ENCODE measurements at places on chromosomes 3 and 15.

DNA sequence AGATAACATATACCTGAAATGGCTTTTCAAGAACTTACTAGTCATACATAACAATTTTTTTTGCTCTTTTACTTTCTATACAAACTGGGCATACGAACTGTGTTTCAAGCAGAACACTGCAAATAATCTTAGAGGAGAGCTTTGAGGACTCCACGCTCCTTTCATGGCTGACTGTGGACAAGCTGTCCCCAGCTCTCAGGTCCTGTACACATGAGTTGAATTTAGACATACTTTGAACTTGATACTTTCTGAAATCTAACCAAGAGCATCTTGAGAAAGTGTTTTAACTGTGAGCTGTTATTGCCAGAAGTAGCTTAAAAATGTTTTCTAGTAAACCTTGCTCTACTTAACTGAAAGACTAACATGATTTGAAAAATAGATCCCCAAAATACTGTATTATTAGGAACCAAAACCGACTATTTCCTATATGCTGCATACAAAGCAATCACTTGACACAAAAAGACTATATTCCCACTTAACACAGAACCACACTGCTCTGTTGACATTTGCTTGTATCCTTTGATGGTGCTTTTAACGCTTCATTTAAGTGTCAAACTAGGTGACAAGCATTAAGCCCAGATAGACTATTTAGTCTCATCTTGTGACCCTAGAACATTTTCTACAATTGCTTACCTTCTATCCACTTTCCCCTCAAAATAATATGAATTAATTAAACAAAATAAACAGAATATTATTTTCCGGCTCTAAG, 755.8 kb downstream of the ROBO1 start:
- DNase-seq: no peak

DNA sequence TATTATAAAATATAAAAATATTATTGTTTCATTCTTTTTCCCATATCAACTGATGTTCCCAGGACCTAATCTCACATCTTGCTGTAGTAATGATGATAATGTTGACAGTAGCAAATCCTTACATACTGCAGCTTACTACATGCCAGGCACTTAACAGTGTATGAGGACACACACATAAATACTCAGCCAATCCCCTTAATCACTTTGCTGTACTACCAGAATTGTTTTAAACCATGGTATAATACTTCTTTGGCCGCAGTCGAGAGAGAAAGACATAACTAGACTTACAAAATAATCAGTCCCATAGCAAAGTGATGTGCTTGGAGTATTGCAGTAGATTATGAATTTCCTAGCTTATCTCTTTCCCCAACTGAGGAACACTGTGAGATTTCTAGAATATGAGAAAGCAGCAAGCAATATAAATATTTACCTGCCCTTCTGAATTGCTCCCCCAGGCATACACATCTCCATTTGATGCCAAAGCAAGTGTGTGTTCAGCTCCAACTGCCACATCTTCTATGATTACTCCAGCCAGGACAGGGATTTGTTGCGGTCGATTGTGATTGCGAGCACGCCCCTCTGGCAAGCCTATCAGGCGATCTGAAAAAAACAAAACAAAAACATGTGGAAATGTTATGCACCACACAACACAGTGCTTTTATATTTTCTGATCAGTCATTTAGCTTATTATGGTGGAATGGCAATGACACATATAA, 33.0 kb downstream of the FBXL22 start:
- no peak for DNase-seq

GRCh38 chr3:101851850-101852714, 2.8 kb downstream of the NFKBIZ start:
- DNase-seq: no peak

GRCh38 chr3:23324745-23325144, 121.6 kb downstream of the UBE2E2 start:
- DNase-seq: peak; percentile 12

Data from BJ (cell line).